ENCODE measurements at places on chromosomes 13 and 19.

GRCh38 chr13:101248739-101249514 is 167.4 kb downstream of the NALCN start:
- no peak for DNase-seq

- DNase-seq = no peak
These were observed 126.6 kb upstream of the MIR17HG start for GRCh38 chr13:91220872-91221271.

GRCh38 chr13:46321494-46322225 is 65.4 kb downstream of the RUBCNL start:
- DNase-seq = peak; percentile 18

GRCh38 chr13:97962887-97963286 is 9.4 kb downstream of the IPO5 start:
- DNase-seq = no peak

DNA sequence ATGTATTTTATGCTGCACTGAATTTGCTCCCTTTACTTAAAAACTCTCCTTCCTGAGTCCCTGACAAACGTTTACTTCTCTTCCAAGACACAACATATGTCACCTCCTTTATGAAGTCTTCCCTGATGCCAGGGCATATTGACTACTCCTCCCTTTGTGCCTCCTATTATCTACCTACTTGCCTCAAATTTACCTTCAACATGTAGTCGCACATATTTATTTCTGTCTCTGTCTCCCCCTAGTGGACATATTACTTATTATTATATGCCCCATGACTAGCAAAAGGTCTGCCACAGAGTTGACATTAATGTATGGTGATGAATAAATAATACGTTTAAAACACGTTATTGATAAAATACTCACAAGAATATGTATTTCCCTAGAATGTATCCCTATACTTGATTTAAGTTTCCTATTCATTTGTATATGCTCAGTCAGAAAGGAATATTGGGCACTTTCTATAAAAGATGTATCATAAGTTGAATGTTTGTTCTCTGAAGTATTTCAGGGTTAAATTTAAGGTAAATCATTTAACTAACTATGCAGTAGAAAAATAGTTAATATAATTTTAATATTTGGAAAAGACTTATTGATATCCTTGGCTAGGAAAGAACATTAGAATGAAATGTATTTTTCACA is 250.3 kb upstream of the ATXN8OS start:
- peak; percentile 22 for DNase-seq

DNA sequence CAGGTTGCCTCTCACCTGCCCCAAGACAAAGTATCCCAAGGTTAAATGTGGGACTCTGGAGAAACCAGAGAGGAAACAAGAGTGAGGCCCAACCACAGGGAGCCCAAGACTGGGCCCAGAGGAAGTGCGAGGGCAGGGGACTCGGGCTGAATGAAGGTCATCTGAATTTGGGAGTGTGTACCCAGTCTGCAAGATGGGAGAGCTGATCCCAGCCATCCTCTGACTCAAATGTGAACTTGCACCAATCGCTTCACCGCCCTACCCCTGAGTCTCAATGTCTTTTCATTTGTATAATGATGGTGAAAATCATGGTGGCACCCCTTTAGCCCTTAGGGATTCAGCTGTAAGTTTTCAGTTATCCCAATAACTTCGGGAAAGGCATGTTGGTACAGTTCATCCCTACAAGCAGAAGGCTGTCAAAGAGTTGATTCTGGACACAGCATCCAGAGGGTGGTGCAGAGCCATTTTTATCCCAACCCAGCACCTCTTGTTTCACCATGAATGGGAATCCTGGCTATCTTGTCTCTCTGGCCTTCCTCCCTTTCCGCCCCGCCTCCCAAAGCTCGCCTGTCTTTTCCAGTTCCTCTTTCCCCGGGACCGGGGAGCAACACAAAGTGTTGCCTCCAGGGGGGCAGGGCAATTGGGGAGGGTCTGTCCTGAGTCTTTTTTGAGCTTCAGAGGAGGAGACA is 123.4 kb downstream of the NUFIP1 start:
- no peak for DNase-seq

GRCh38 chr13:21668732-21669275 is 2.1 kb upstream of the FGF9 start:
- no peak for DNase-seq

- DNase-seq = no peak
These were observed 424.1 kb upstream of the DACH1 start for GRCh38 chr13:72290962-72291681.

- DNase-seq = no peak
These were observed 7.7 kb upstream of the RFX2 start for GRCh38 chr19:6118043-6118442.

DNA sequence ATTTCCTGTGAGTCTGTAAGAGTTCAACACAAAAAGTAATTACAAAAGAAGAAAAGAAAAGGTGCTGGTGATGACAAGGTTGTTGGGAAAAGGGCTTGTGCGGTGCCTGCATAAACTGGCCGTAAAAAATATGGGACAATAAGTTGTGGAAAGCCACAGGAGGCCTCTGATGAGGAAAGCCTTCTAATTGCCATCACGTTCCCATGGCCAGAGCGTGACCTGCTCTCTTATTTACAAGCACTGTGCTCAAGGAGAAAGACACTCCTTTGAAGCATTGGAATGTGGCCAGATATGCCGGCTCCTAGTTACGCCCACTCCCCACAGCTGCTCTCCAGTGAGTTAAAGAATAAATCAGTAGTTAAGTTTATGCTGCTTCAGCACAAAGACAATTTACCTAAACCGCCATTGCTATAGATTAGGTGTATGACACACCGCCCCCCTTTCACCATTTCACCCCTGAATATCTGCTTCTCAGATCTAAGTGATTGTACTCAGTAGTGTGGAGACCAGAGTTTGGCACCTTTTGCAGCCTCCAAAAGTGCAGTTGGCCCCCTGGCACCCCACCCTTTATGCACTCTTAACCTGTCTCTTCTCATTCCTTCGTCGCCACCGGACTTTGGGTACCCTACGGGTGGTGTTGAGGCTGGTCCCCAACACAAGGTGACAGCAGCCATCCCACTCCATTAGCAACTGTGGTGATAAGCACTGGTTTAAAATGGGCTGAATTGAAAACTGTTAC is 8.1 kb upstream of the PGLYRP1 start:
- DNase-seq = no peak

GRCh38 chr13:24104723-24105122 is 55.8 kb upstream of the SPATA13 start:
- no peak for DNase-seq

- no peak for DNase-seq
These were observed 218.8 kb downstream of the TEX29 start for GRCh38 chr13:111539252-111539651.

DNA sequence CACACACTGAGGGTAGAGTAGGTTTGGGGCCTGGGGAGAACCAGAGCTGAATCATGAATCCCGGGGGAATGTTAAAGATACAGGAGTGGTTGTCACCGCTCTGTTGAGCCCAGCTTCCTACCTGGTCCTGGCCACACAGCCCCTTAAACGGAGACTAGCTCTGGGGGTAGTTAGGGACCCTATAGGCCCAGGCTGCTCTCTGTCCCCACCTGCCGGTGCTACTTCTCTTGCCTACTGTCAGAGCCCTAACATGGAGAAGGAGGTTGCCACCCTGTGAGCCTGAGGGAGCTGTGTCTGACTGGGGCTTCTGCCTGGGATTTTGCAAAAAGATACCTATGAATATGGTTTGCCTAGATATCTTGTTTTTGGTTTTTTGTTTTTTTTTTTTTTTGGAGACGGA is 36.6 kb upstream of the ZNF429 start:
- DNase-seq = no peak

DNA sequence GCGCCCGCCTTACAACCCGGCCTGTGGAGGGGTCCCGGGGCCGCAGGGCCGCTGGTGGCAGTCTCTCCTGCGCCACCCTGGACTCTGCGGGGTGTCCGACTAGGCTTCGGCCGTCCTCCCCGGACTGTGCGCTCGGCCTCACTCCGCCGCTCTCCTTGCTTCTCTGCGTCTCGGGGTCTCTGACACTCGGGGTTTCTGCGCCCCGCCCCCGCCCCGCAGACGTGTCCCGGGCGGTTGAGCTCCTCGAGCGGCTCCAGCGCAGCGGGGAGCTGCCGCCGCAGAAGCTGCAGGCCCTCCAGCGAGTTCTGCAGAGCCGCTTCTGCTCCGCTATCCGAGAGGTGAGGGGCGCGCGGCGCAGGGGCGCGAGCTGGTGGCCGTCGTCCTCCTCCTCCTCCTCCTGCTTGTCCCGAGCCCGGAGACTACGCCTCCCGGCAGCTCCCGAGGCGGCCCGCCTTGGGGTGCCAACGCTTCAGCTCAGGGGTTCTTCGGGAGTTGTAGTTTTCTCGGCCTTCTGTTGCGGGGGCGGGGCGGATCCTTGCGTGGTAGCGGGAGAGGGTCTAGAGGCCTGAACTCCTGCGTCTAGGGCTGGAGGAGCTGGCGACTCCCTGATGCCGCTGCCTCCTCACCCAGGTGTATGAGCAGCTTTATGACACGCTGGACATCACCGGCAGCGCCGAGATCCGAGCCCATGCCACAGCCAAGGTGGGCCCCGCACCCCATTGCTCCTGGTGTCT is 627 bp downstream of the LIN7B start:
- DNase-seq = no peak

GRCh38 chr13:95392597-95392996 is 91.3 kb upstream of the ABCC4 start:
- DNase-seq = no peak

DNA sequence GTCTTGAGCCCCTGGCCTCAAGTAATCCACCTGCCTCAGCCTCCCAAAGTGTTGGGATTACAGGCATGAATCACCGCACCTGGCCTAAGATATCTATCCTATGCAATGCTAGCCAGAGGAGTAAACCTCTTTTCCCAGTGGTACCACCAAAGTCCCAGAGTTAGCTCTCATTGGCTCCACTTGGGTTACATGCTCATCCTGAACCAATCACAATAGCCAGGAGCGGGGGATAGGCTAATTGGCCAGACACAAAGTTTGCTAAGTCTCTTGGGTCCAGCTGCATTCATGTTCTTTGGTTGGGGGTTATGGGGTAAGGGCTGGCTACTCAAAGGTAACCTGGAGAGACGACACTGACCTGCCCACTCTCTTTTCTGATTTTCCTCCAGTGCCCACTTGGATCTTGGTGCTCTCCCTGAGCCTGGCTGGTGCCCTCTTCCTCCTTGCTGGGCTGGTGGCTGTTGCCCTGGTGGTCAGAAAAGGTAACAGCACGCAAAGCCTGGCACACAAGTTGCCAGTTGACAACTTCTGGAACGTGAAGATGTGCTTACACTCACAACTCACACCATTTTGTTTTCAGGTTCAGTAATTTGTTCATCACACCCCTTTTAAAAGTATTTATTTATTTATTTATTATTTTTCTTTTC is 7.8 kb downstream of the C19orf38 start:
- DNase-seq = no peak

GRCh38 chr13:62643799-62644524 is 1228.3 kb upstream of the PCDH20 start:
- no peak for DNase-seq

- no peak for DNase-seq
These were observed 1.8 kb upstream of the LTBP4 start for GRCh38 chr19:40599331-40599901.

DNA sequence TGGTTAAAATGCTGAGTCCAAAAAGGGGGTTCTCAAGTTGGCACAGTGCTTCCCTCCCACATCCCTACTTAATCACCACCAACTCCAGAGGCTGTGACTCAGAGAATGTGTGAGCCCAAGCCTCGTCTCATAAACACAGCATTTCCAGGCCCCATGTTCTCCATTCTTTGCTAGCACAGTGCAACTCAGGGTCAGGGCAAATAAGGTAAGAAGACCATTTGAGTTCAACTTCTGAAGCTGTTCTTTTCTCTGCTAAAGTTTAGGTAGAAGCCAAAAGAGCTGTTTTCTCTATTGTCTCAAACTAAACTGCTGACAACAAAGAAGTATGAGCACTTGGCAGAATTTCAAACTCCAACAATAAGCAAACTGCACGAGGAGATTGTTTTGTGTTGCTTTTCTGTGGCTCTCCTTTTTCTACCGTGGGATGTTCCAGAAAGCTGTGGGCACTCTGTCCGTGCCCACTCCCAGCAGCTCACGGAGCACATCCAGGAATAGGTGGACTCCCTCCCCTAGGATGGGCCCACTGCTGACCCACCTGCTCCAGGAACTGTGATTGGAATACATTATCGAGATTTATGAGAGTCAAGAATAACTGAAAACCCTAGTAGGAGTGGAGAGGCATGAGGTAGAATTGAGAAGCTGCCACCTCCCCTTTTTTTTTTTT is 494.3 kb downstream of the COG6 start:
- DNase-seq = no peak

DNA sequence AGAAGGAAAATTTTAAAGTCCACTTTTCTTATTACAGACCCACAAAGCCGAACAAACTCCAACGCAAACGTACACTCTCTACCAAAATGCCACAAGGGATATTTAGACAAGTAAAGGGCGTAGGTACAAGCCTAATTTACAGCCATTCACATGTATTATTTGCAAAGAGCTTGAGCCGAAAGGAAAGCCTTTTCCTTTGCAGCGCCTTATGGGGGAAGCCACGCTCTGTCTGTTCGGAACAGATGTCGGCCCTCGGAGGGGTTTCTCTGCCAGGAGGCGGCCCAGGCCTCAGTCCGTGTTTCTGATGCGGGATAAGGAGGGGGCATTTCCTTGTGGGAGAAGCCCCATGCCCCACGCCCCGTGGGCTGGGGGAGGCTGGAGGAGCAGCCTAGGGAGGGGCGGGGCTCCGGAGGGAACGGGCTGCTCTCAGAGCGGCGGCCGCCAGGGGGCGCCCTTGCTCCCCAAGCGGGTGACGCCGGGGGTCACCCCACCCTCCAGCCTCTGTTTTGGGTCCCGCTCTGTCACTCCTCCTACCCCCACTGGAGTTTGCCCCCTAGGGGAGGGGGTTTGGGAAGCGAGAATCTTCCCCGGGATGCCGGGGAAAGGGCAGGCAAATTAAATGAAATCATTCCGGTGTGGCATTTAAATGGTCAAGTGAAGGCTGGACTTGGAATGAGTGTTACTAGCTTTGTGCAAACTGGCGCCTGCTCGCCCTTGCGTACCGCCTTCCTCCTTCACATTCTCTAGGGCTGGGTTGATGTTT is 2.9 kb downstream of the HTR2A start:
- peak; percentile 25 for DNase-seq

- DNase-seq = no peak
These were observed 27.2 kb upstream of the WDR18 start for GRCh38 chr19:956766-957440.

- DNase-seq = no peak
These were observed 4.2 kb downstream of the PDCD2L start for GRCh38 chr19:34408411-34408810.

GRCh38 chr13:29959086-29959485 is 108.7 kb upstream of the UBL3 start:
- DNase-seq = no peak

- no peak for DNase-seq
These were observed 24.6 kb downstream of the DCT start for GRCh38 chr13:94454906-94455305.

DNA sequence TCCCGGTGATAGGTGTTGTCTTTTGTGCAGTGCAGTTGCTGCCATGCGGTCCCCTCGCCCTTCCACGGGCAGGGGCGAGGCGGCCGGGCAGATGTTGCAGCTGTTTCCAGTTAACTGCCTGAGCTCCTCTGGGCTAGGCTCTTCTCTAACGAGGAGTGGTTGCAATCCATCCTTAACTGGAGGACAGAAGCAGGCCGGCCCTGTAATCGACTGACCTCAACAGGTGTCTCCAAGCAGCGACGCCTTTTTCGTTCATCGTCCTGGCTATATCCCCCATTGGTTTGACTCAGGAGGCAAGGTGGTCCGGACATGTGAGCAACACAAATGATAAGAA is 1.9 kb upstream of the TSC22D1 start:
- DNase-seq = peak; percentile 29
